ENCODE measurements at places on chromosomes 4 and X.

- DNase-seq: no peak
These were observed 51.6 kb downstream of the CT47B1 start for GRCh38 chrX:120824021-120824420.

DNA sequence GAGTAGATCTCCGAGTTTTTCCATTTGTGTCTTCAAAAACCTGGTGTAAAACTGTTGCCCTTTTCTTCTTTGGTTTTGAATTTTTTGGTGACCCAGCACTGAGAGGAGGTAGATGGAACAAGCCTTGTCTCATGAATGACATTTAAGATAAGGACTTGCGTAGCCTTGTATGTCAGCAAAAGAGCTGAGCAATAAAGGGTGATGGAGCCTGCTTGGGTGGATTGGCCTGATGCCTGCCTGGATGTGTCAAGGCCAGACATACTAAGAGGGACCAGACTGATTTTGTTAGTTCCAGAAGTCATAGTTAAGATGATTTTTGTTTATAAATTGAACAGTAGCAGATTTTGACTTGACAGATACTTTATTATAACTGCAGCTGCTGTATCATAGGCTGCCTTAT is 134.9 kb downstream of the POLA1 start:
- no peak for DNase-seq

DNA sequence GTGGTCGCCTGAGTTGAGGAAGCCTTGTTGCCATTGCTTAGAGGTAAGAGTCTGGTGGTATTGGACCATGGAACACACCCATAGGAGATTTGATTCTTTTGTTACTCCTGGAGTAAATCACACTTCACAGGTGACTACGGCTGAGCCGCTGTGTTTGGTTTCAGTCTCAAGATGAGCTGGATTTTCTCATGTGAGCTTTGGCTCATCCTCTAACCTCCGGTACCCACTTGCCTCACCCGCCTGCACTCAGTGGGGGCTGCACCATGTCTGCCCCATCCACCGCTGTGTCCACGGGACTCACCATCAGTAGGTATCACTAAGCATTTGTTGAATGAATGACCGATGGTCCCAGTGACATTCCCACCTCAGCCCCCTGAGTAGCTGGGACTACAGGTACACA is 52.7 kb downstream of the HTT-AS start:
- no peak for DNase-seq

DNA sequence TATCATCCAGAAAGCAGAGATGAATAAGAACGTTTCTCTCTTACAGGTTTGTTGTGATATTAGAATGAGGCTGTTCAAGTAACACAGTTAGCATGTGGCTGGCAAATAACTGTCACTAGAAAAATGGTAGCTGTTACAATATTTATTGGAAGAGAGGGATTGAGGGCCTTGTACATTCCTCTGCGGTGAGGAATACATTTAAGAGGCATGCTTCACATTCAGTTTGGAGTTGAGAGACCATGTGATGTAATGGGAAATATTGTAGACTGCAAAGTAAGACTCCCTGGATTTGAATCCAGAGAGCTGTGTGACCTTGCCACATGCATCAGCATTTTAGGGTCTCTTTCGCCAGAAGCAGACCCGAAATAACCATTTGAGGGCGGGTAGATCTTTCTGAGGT is 104.8 kb upstream of the KIT start:
- no peak for DNase-seq

DNA sequence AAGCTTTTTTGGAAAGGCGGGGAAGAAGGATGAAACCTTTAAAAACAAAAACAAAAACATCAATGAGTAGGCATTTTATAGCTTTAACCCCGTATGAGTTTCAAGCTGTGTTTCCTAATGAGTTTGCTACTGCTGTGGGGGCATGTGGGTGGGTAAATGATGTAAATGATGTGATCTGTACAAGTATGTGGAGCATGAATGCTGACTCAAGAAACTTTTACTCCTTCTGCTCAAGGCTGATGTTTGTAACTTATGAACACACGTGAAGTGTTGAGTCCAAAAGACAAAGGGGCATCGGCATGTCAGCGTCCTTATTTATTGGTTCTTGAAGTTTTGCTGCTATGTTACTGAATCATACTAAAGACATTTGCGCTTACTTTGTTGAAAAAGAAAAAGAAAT is 76.9 kb downstream of the CLCN4 start:
- no peak for DNase-seq

- DNase-seq: no peak
These were observed 13.6 kb upstream of the SEPTIN6 start for GRCh38 chrX:119706616-119707015.

- no peak for DNase-seq
These were observed 45.3 kb downstream of the SHOX start for GRCh38 chrX:675955-676295.

- DNase-seq: peak; percentile 56
These were observed at the start of gene SLC25A4 for GRCh38 chr4:185142912-185143600. SLC25A4 (plus strand) TSS chr4:185143266; CDS start chr4:185143373, 107 bp downstream.

GRCh38 chr4:162163892-162164759 is at the start of gene FSTL5:
FSTL5 (minus strand) TSS chr4:162164000; CDS start chr4:162111396, 52,604 bp downstream.
- DNase-seq: peak; percentile 25

DNA sequence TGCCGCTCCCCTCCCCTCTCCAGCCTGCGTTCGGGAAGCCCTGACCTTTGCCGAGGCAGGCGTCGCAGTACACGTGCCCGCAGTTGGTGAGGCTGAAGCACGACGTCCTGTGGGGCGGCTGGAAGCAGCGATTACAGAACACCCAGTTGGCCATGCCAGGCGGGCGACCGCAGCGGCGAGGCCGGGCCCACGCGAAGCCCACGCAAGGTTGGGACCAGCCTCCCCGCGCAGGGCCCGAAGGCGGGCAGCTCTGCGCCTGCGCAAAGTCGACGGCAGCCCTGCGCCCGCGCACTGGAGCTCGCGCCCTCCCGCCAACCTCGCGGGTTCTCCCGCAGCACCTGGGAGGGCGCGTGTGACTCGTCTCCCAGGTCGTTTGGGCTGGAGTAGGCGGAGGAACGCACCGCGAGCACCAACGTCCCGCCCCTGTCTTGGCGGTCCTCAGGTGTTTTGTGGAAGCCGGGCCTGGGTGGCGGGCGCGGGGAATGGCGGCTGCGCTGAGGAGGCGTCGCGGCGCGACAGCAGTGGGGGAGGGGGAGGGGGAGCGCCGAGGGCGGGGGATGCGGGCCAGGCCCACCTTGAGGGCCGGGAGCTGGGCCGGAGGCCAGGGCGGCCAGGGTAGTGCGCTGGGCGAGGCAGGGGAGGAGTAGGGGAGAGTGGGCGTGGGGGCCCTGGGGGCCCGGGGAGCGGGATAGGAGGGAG is at the start of gene RNF212:
TSS of gene RNF212 (minus strand) at position 254 of the 699 bp plus-strand sequence. CDS start at position 154, 100 bp downstream.
- peak; percentile 23 for DNase-seq

GRCh38 chr4:108683479-108683878 is 33.1 kb downstream of the OSTC start:
- DNase-seq: peak; percentile 57

GRCh38 chr4:121711263-121712000 is 14.7 kb upstream of the ANXA5 start:
- DNase-seq: peak; percentile 97

DNA sequence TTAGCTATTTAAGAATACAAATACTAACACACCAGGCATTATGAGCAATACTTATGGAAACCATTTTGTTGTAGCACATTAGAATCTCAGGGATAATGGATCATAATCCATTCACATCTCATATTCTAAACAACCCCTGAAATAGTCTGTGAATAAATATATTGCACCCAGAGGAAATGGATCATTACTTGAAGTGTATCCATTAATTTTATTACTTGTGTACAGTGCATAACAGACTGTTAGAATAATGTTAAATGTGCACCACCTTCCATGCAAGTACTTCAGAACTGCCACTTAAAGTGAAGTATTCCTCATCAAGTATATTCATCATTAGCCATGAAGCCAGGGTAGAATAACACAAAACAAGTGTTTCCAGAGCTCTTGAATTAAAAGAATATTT is 715.5 kb downstream of the DMD start:
- no peak for DNase-seq

DNA sequence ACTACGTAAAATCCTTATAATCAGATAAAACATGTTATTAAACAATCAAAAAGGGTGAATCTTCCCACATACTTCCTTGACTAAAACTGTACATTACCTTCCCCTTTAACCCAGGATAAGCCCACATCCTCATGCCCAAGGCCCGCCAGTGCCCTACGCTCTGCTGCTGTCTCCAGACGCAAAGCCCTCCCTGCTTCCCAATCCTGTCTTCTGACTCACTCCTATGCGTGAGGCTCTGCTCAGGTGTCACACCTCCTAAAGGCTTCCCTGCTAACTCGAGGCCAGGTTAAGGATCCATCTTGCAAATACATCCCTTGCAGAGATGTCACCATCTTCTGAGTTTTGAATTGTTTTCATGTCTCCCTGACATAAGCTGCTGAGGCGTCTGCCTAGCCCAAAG is 61.6 kb downstream of the STX18 start:
- no peak for DNase-seq

DNA sequence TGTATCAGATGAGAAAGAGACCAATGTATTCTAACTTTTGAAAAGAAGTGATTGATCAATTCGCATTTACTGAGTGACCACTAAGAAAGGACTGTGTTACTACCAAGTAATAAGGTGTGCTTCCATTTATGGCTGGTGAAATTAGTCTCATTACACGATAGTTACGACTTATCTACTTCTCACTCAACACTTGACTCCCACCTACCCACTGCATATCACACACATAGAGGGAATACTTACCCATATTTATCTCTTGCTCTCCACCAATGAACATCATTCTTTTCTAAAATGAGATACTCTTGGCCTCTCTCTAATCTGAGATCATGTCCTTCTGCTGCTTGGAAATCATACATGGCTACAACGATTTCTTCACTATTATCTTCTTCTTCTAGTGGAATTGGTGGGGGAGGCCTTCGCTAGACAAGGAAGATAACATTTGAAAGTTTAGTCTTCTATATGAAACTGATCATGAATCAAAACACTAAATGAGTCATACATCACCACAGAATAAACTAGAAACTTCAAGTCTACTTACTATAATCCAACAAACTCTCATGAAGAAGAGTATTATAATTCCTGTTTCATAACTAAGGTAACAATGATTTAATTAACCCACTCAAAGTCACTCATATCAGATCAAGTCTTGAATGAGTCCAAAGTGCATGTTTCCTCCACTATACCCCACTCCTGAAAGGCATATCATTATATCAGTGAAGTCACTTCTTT is 33.7 kb upstream of the TXK start:
- no peak for DNase-seq

DNA sequence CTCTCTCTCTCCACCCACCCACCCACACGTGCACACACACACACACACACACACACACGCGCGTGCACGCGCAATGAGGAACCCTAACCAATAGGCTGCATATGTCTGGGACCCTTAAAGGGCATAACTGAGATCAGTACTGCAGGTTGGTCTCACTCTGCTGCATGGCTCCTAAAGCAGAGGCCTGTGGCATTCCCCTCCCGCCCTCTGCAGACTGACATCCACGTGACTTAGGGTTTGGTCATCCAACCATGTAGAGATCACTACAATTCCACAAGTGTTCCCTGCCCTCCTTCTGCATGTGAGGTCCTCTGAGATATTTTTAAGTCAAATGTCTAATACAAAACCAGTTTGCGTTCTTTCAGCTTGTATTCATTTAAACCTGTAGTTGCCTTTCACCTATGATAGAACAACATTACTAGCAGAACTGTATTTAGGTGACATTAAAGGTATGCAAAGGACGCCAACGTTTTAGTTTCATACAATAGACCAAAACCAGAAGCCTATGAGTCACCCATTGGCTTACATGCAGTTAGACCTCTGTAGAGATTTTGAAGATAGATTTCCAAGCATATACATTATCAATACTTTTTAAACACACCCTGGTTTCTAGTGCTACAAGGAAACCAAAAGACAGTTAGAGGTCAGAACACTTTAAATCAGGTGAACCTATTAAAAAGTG is 10.1 kb downstream of the XAGE5 start:
- DNase-seq: no peak

DNA sequence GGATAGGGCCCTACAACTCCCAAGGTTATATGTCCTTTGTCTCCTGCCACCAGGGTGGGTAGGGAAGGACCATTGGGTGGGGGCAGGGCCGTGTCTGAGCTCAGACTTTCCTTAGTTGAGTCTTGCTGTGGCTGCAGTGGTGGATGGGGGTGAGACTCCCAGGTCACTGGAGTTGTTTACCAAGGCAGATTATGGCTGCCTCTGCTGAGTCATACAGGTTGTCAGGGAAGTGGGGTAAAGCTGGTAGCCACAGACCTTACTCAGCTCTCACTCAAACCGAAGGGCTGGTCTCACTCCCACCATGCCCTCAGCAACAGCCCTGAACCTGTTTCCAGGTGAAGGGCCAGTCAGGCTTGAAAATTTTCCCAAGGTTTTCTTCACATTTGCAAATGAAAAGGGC is 58.8 kb upstream of the FAAH2 start:
- DNase-seq: no peak

- DNase-seq: no peak
These were observed 43.4 kb upstream of the GEMIN8 start for GRCh38 chrX:14073071-14073470.

- no peak for DNase-seq
These were observed 15.8 kb downstream of the SMAD1 start for GRCh38 chr4:145497199-145498149.

GRCh38 chr4:168631241-168632162 is 134.7 kb downstream of the PALLD start:
- peak; percentile 79 for DNase-seq

GRCh38 chr4:183314336-183314735 is 5.7 kb downstream of the CLDN22 start:
- no peak for DNase-seq

DNA sequence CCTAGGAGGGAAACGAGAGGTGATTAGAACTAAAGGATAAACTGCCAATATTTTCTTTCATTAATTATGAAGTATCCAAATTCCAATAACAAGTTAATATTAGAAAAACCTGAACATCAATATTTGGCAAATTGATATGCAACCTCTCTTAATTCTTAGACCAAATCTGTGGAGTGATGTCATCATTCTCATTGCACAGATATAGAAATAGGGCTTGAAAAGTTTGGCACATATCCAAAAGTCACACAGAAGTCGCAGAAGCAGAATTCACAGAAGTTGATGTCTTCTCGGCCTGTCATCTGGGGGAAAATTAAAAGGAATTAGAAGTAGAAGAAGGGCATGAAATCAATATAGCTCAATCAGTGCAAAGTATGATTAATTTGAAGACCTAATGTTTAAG is 36.9 kb downstream of the ENPEP start:
- no peak for DNase-seq

GRCh38 chr4:7206385-7206784 is 14.0 kb downstream of the SORCS2 start:
- DNase-seq: peak; percentile 64

- DNase-seq: peak; percentile 87
These were observed 37.2 kb downstream of the CXCL8 start for GRCh38 chr4:73777612-73778011.

- peak; percentile 67 for DNase-seq
These were observed 944 bp downstream of the SNX25 start for GRCh38 chr4:185210102-185210981.

DNA sequence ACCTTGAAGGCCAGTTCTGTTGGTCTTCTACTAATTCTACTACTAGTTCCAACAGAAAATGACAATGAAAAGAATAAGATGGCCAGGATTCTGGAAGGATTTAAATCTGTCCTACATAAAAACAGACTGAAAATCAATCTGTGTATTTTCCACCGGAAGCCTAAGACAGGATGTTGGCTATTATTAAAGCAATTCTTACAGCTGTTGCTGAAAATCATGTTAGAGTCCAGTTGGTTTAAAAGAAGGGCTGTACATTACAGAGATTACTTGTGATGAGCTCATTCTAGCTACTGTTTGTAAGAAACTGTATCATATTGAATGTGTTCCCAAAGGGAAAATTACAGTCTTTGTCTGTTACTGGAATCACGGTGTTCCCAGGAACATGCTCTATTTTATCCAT is 54.8 kb upstream of the MAGEB16 start:
- no peak for DNase-seq

Measured in cardiac fibroblast (primary cell).